ENCODE measurements at places on chromosomes 16 and 17. TPM values are rescaled to one million over a fixed set of nuclear protein-coding genes. Genes with fewer than 3 reads are reported as not detected.

HOXB3 gene
- total RNA-seq, result 179 TPM

NXN gene
- total RNA-seq, result 78.3 TPM

CDYL2 gene
- total RNA-seq, result 34.3 TPM

TEX14 gene
- 0.55 TPM for total RNA-seq

MT1G gene
- 2.9 TPM for total RNA-seq

PPY gene
- total RNA-seq, result not detected

HS3ST3A1 gene
- total RNA-seq, result not detected

CHST4 gene
- total RNA-seq, result 0.16 TPM

KRTAP4-6 gene
- not detected for total RNA-seq

TMEM170A gene
- total RNA-seq, result 25.7 TPM

HS3ST4 gene
- total RNA-seq, result not detected

CCDC57 gene
- 108 TPM for total RNA-seq
